Activated naive CD4-positive, alpha-beta T cell (primary cell): ENCODE measurements at places on chromosomes 2 and 18.

DNA sequence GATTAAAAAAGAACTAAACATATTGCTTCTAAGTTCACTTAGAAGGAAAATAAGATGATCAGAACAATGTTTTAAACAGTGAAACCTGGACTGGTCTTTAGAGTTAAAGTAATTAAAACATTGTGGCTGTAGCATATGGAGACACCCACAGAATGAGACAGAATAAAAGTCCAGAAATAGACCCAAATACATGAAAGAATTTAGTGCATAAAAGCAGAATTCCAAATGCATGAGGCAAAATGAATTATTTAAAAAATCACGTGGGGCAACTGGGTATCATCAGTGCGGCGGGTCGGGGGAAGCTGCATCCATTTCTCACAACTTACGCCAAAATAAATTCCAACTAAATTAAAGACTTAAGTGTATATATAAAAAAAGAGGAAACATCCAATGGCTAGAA, 12.1 kb downstream of the RNF149 start:
- DNase-seq: no peak

DNA sequence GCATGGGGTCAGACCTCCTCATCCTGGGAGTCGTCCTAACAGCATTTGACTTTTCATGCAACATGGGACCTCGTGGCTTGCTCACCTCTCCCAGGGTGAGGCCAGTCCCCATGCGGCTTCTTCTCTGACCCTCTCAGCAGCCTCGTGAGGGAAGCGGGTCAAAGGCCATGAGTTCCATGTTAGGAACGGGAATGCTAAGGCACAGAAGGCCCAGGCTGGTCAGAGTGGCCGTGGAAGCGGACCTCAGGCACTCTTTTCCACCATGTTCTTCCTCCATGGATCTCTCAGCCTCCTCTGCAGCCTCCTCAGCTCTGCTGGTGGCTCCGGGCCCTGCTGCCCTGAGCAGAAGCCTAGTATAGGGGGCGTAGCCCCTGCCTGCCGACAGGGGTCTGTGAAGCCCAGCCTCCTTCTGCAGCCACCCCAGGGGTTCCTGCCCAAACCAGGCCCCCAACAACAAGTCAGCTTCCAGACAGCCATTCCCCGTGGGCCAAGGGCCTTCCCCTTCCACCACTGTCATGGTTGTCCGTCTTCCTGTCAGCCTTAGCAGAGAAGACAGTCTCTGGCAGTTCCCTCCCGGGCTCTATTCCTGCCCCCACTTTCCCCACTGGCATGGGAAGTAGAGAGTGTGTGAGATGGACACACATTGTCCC, 60.0 kb upstream of the OTOF start:
- no peak for DNase-seq

DNA sequence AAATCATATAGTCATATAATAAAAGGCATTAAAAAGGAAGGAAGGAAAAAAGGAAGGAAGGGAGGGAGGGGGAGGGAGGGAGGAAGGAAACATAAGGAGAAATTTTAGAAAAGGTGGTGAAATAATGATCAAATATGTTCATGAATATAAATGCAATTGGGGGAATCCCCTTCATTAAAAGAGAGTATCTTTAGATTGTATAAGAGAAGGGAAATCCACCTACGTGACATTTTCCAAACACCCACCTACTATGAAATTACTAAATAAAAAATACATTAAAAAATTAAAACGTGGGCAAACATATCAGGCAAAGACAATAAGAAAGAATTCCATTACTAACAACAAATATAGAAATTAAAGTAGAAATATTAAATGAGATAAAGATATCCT, 203.4 kb upstream of the PARD3B start:
- no peak for DNase-seq

DNA sequence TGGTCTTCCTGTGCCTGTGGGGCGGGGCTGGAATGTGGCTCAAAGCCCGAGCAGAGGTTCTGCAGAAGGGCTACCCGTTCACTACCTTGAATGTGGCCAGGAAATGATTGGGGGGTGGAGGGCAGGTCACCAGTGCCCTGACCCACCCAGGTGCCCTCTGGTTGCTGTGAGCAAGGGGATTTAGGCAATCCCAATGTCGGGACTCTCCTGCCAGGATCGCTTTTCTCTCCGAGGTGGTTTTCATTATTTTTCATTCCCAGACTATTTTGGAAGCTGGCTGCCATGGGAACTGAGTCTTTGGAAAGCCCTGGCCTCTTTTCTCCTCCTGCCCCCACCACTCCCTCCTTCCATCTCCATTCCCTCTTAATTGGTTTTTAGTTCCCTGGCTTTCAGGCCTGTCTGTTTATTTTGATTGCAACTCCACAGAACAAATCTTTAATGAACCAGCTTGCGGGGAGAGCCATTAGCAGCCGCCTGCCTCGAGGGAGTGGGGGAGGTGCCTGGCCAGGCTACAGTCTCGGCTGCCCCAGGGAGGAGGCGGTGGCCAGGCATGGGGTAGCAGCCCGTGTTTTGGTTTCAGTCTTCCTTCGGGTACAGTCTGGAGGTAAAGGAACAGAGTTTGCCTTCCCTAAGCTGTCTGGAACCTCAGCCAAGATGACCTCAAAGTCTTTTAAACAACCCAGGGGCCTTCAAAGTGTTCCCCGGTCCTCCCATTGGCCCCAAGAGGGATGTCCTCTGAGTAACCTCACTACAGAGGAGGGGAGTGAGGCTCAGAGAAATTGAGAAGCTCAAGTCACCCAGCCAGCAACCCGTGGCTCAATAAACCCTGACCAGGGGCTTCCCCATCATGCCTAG, 114.4 kb upstream of the HAAO start:
- DNase-seq: no peak

DNA sequence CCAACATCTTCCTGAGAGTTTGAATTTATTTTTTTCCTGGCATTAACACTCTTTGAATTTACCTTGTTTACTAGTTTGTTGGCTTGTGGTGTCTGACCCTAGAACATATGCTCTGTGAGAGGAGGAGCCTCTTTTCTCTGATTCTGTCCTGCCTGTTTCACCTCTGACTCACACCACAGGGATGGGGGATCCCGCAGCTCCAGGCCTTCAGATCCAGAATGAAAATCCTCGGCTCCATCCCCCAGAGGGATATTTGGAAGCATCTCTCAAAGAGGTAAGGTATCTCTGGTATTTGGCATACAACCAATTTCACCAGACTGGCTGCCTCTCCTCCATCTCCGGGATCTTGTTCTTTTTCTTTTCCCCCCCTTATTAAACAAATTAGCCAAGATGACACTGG, 104.7 kb downstream of the GPR39 start:
- DNase-seq: no peak

GRCh38 chr2:100060875-100061274, 81.5 kb downstream of the AFF3 start:
- no peak for DNase-seq

DNA sequence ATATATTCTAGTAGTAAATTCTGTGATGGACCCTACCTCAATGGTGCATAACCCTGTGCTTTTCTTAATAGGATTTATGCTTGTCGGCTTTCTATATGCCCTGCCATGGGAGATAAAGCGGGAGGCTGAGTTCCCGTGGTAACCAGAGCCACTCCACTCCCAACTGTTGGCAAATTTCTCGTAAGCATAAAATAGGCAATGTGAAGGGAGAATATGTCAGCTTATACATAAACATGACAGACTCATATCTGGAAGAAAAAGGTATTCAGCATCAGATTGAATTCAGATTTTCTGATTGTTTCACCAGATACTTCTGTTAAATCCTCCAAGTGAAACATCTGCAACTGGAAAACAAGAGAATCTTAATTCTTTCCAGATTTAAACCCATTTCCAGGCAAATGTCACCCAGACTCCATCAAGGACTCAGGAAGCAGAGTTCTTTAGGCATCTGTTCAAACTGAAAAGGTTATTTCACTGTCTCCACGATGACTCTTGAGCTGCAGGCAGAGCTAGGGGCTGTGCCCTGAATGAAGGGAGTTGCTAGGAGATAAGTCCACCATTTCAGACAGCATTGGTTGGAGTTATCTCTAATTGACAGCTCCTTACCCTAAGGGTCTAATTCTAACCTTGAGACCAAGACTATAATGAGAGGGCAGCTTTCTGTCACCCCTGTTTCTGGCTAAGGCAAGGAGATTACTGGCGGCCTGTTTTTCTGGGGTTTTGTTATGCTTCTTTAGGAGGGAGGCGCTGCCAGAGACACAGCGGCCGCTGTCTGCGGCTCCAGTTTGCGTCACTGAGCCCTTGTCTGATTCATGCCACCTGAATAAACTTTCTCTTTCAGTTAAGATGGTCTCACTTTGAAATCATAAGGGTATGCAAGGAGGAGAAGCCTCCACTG, 381.3 kb downstream of the SOX11 start:
- DNase-seq: no peak

DNA sequence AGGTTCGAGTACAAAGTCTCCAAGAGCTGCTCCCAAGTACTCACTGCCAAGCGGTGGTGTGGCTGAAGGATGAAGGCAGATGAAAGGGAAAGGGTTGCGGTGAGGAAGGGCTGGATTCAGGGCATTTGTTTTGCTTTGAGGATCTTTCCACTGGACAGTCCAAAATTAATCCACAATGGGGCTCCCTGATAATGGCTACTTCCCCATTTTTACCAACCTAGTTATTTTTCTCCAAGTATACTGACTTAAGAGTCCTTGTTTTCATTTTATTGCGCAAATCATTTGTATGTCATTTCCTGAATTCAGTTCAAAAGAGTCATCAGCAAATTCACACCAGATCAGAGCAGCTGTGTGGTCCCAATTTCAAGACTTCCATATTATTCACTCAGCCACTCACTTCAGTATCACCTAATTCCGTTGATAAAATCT, 464 bp upstream of the SESTD1 start:
- DNase-seq: no peak

DNA sequence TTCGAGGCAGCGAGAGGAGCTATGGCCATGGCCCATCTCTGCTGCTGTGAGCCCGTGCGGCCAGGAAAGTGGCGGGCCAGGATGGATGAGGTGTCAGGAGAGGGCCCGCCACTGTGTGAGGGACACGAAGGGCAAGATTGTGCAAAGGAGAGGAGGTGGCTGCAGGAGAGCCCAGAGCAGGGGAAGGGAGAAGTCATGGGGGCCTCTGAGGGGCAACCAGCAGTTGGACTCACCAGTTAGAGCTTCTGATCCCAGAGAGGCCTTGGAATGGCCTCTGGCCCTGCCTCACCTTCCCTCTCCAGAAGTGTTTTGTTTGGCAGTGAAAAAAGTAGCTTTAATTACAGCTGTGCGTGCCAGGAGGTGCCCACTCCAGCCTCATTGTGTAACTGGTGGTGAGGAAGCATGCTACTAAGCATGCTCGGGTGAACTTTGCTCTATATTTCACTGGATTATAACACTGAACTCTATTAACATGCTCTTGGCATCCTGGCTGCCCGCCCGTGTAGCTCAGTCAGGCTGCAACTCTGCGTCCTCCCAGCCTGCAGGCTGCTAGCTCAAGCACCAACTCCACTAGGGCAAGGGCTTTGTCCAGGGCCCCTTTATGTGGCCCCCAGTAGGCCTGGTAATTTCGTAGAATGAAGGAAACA, 34.2 kb downstream of the IMPA2 start:
- no peak for DNase-seq

- DNase-seq: no peak
Measured at GRCh38 chr2:241542278-241542605, 16.3 kb upstream of the BOK start.

DNA sequence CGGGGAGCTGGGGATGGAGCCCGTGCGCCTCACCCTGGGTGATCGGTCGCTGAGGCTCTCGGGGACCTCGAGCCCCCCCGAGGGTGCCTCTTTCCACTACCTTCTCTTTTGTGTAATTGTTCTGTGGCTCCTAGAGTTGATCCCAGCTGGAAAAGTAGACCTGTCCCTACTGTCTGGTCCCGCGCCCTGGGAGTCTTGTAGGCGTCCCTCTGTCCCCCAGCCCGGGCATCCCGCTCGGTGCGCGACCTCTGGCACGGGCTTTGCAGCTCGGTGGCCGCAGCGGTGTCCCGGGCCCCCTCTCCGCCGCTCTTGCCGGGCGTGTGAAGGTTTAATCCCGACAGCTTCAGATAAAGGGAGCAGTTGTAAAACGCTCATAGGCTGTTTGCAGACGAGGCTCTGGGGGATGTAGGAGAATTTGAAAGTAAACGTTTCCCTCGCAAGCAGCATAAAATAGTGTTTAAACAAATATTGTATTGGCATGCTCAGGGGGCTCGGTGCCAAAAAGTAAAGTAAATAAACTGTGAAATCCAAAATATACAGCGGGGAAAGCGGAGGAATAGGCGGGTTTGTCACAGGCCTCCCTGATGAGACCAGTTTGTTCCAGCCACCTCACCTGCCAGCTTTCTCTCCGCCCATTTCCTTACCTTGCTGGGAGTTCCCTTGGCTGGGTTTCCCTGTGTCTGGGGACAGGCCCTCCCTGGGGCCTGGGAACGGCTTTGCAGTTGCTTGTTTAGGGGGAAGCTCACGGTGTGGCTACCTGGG, 1.9 kb downstream of the GLI2 start:
- no peak for DNase-seq

DNA sequence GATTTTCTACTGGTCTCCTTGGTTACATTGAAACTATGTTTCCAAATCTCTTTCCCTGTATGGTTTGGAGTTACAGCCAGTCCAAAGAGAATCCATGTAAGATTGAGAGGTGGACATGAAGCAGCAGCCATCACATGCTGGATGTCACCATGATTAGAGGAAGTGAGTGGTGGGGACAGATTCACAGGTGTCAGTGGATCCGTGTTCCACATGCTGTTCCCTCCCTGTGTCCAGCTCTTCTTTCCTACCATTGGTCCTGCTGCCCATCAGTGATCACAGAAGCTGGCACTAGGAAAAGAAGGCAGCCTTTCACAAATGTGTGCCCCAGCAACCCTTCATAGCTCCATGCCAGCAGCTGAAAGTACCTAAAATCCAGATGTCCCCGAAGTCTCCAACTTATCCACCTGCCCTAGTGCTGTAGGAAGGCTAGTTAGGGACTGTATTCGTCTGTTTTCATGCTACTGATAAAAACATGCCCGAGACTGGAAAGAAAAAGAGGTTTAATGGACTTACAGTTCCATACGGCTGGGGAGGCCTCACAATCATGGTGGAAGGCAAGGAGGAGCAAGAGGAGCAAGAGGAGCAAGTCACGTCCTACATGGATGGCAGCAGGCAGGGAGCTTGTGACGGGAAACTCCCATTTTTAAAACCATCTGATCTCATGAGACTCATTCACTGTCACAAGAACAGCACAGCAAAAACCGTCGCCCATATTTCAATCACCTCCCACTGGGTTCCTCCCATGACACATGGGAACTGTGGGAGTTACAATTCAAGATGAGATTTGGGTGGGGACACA, 207.5 kb downstream of the INSIG2 start:
- no peak for DNase-seq

DNA sequence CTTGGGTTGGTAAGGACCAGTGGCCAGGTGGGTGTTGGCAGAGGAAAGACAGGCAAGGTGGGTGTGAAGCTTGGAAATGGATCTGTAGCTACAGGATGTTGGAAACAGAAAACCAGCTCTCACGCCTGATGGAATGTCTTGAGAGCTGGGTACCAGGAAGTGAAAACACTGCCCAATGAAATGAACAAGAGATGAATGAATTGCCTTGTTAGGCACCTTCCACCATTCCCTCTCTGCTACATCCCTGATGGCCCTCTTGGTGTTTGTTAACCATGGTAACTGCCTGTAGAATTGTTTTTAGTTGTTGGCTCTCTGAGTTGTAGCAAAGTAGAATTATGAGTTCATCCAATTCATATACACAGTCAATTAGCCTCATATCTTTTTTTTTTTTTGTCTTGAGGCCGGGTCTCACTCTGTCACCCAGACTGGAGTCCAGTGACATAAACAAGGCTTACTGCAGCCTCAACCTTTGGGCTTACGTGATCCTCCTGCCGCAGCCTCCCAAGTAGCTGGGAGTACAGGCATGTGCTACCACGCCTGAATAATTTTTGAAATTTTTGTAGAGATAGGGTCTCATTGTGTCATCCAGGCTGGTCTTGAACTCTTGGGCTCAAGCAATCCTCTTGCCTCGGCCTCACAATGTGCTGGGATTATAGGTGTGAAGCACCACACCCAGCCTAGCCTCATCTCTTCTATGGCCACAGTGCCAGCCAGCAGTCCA, 9.5 kb downstream of the KCMF1 start:
- DNase-seq: no peak
